ENCODE measurements at places on chromosomes 6 and 20. TPM values are rescaled to one million over a fixed set of nuclear protein-coding genes. Genes with fewer than 3 reads are reported as not detected.

Gene ARHGAP18
- total RNA-seq = 7.5 TPM

Gene SLC52A3
- not detected for total RNA-seq

Gene TCF15
- not detected for total RNA-seq

Gene CTSZ
- total RNA-seq = 31.0 TPM

Gene C6orf132
- 0.21 TPM for total RNA-seq

Gene F13A1
- not detected for total RNA-seq

Gene CLVS2
- not detected for total RNA-seq

All from activated CD8-positive, alpha-beta memory T cell treated with anti-CD3 and anti-CD28 coated beads for 36 hours (primary cell).